ENCODE measurements at places on chromosomes 1 and 21.

DNA sequence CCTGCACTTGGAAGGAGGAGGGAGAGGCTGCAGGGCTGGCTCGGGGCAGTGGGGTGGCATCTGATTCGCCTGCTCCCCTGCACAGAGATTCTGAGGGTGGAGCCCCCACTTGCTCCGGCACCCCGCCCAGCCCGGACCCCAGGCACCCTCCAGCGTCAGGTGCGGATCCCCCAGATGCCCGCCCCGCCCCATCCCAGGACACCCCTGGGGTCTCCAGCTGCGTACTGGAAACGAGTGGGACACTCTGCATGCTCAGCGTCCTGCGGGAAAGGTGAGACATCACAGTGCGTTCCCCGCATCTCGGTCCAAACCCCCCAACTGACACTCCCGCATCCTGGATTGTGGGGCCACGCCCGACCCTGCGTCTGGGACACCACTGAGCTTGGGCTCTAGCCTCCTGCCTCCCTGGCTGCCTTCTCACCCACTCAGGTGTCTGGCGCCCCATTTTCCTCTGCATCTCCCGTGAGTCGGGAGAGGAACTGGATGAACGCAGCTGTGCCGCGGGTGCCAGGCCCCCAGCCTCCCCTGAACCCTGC, 7.9 kb downstream of the ADAMTSL4 start:
- no peak for DNase-seq

GRCh38 chr1:248111157-248111556, 16.2 kb downstream of the OR2L13 start:
- DNase-seq: no peak

- DNase-seq: no peak
Measured at GRCh38 chr1:51859735-51860134, 18.8 kb downstream of the NRDC start.

GRCh38 chr1:205474571-205474970, 18.7 kb upstream of the BLACAT1 start:
- no peak for DNase-seq

GRCh38 chr1:184801503-184801902, 46.8 kb upstream of the EDEM3 start:
- no peak for DNase-seq

- no peak for DNase-seq
Measured at GRCh38 chr1:184272175-184272866, 114.5 kb upstream of the C1orf21 start.

Measured in stimulated activated CD8-positive, alpha-beta memory T cell treated with anti-CD3 and anti-CD28 coated beads, Interleukin-2, amount 100 ng/mL, for 1 hour (primary cell).